8988T (cell line): ENCODE measurements at places on chromosomes 5 and 9.

DNA sequence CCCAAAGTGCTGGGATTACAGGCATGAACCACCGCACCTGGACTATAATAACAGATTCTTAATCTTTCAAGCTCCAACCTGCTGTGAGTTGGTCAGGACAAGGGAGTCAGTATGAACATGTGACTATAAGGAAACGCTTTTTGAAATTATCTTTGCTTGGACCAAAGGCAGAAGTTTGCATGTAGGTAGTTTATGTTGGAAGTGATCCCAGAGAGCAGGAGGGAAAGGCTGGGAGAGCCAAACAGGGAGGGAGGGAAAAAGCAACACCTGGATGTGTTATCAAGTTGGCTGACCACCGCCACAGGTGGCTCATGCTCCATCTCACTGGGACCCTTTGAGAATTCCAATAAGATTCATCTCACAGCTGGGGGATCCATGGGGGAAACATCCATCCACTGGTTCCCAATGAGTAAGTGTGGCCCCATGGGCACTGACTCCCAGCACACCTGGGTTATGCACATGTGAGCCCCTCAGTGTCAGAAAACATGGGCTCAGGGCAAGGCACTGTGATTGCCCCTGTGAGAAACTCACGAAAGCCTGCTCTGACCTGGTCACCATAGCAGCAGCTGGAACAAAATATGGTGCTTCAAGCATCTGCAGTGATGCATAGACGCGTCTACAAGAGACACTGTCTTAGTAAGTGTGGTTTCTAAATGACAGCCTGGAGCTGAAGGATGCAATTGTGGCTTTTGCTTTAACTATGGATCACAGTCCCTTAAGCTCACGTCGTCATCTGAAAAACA, 62.1 kb downstream of the ARSB start:
- no peak for DNase-seq

GRCh38 chr9:128048663-128049062, 18.5 kb downstream of the NAIF1 start:
- no peak for DNase-seq

GRCh38 chr9:107033966-107034365, 171.0 kb downstream of the ZNF462 start:
- no peak for DNase-seq

- no peak for DNase-seq
Observed at GRCh38 chr5:107184066-107184465, 486.7 kb downstream of the EFNA5 start.

DNA sequence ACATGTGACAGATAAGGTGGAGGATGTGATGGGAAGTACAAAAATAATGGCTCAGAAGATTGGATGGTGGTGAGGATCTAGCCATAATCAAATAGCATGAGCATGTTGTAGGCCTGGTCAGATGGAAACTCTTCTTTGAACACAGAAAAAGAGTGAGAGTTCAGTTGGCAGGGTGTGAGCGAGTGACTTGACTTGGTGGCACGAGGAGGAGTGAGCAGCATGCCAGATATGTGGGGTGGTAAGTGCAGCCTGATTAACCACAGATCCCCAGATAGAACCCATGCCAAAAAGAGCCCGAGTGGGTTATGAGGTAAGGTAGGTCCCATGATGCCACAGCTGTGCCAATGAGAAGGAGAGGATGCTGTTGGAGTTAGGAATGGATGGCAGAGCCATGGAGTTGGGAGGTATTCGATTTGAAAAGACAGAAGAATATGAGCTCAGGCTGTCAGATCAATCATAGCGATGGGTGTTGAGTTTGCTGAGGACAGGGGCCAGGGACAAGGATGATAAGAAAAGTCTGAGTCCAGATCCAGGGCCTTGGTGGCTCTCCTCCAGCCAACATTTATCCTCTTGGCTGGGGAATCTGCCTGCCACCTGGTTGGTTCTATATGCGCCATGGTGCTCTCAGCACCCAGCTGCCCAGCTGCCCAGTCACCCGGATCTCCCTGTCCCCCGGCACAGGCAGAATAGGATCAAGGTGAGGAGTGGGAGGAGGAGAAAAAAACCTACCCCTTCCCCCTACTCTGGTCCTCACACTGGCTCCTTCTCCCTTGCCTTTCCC, 16.5 kb downstream of the GARNL3 start:
- DNase-seq, result no peak

- no peak for DNase-seq
Observed at GRCh38 chr5:121378046-121378445, 473.6 kb upstream of the FTMT start.

GRCh38 chr5:174188295-174188694, 142.8 kb downstream of the NSG2 start:
- DNase-seq, result no peak

DNA sequence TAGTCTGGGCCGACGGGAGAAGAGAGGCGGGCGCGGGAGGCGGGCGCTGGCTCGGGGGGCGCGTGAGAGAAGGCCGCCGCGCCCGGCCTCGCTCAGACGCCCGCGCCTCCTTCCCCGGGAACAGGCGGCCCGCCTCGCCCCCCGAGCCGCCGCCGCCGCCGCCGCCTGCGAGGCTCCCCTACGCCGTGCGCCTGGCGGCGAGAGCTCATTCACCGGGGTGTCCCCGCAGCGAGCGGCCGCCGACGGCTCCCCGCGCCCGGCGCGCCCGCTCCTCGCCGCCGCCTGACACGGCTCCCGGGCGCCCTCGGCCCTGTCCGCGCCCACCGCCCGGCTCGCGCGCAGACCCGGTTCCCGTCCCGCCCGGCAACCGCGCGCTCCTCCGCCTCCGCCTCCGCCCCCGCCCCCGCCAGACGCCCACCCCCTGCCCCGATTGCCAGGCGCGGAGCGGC, at the start of gene GNAQ:
GNAQ (minus strand) TSS at position 368 of the 449 bp plus-strand sequence. CDS start 576 bp downstream, outside the sequence.
- peak; percentile 32 for DNase-seq

- no peak for DNase-seq
Observed at GRCh38 chr9:3434594-3434993, 91.2 kb downstream of the RFX3 start.

GRCh38 chr9:16521868-16522411, 348.5 kb downstream of the BNC2 start:
- no peak for DNase-seq

DNA sequence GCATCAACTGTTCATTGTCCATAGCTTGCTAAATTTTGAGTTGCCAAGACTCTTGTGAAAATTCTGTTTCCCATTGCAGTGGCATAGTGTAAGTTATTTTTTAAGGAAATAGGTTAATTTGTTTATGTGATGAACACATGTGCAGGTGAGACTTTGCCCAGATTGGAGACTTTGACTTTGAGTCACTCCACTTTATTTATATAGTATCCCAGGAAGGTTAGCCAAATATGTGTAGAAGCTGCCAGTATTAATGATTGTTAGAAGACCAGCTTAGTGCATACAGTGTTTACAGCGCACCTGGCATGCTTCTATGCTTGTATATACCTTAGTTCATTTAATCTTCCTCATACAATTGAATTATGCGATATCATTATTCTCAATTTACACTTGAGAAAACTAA, 51.0 kb downstream of the MTAP start:
- no peak for DNase-seq

DNA sequence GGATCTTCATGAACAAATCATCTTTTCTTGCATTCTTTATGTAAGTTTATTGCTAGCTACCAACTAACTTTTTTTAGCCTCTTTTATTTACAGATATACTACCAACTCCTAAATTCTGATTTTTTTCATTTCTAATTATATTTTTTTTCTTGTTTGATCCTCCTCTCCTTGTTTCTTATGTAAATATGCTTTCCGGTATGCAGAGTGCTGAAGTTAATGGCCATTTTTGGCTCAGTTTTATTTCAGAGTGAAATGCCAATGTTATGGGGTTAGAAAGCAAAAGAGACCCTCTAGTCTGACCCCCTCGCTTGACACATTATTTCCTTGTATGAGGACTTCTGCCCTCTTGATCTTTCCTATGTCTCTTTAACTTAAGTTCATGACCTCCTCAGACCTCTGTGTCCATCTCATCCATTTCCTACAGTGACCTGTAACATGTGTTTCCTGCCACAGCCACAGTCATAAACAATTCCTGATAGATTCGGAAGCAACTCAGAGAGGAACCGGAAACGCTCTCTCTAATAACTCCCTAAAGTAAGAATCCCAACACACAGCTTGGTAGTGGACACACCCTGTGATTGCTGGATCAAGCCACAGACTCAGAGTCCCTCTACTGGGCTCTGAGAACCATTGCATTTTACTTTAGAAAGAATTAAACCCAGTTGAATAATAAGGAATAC, 42.9 kb upstream of the AFAP1L1 start:
- DNase-seq, result peak; percentile 46

GRCh38 chr9:128409978-128410377, 10.7 kb upstream of the CERCAM start:
- peak; percentile 75 for DNase-seq

GRCh38 chr9:107793541-107793940, 304.0 kb upstream of the KLF4 start:
- no peak for DNase-seq

DNA sequence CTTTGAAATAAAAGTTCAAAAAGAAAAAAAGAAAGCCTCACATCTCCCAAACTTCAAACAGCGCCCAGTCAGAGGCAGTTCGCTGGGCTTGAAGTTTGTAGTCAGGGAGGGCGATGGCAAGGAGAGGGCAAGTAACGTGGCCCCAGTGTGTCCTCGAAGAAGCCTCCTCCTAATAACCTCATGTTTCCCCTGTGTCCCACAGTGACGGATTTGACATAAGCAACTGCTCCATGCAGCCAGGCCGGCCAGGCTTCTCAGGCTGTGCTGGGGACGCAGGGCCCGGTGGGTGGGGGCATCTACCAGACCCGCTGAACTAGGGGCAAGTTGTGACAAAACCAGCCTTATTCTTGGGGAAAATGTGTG, 172.2 kb downstream of the ERCC6L2 start:
- no peak for DNase-seq

- no peak for DNase-seq
Observed at GRCh38 chr9:122394265-122395125, 23.7 kb downstream of the PTGS1 start.

GRCh38 chr9:36154331-36154952, 14.7 kb upstream of the CCIN start:
- DNase-seq, result no peak

- DNase-seq, result no peak
Observed at GRCh38 chr9:93051680-93052089, 6.8 kb upstream of the SUSD3 start.

DNA sequence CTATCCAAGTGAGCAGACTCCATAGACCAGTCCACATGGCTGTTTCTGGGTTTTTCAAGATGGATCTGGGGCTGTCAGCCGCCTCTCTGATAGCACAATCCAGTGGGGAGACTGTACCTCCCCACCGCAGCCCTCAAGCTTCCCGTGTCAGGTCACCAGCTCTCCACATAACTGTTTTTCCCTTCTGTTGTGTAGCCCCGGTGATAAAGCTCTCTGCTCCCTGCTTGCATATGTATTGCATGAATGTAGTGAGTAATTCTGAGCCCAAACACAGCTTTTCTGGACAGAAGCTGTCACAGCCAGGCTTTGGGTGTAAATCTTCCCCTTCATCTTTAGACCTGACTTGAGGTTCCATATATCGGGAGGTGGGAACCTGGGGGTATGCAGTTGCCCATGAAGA, 23.1 kb upstream of the CFAP157 start:
- no peak for DNase-seq

- no peak for DNase-seq
Observed at GRCh38 chr5:59449905-59450644, 443.5 kb downstream of the PDE4D start.

GRCh38 chr9:133347515-133347984, 381 bp downstream of the MED22 start:
- peak; percentile 78 for DNase-seq

GRCh38 chr5:140321796-140322195, 18.9 kb upstream of the PFDN1 start:
- DNase-seq, result no peak

- no peak for DNase-seq
Observed at GRCh38 chr9:71058660-71059059, 62.8 kb downstream of the TRPM3 start.

- no peak for DNase-seq
Observed at GRCh38 chr9:89598926-89599325, 5.9 kb upstream of the GADD45G start.

DNA sequence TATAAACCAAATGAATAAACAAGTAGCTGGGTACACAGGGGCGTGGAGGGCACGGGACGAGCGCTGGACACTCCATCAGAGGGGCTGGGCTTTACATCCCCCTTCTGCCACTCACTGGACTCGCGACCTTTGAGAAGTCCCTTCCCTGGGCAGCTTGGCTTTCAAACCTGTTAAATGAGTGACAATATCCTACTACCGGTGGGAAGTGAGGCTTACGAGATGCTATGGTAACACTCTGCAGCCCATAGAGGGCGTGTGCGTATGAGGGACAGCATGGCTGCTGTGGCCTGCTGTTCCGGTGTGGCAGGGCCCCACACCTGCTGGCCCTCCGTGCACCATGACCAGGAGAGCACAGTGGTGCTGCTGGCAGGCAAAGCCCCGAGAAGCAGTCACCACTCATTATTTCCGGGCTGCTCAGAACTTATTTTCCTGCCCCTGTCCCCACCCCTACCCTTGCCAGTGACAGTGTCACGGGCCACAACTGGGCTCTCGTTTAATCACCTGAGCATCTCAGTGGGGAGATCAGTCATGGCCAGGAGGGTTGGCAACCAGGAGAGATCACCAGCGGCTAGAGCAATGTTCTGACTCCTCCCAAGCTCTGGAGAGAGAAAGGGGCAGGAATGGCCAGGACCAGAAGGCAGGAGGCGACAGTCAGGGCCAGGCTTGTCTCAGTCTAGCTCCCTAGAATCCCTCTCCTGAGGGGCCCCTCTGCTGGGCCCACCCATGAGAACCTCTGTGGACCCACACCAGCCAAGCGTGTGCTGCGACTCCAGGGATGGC, 10.5 kb downstream of the CLTB start:
- DNase-seq, result no peak

- DNase-seq, result no peak
Observed at GRCh38 chr5:3598769-3599211, 3.2 kb downstream of the IRX1 start.

DNA sequence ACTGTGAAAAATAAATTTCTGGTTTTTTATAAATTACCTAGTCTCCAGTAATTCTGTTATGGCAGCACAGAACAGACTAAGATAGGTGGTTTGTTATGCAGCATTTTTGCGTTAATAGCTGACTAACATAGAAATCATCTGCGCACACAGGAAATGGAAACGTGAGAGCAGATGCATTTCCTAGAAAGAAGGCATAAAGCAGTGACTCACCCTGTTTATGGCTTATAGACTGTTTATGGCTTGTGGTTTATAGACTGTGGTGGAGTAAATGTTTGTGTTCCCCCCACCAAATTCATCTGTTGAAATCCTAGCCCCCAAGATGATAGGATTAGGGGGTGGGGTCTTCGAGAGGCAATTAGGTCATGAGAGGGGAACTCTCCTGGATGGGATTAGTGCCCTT, 18.3 kb upstream of the OSMR start:
- no peak for DNase-seq

DNA sequence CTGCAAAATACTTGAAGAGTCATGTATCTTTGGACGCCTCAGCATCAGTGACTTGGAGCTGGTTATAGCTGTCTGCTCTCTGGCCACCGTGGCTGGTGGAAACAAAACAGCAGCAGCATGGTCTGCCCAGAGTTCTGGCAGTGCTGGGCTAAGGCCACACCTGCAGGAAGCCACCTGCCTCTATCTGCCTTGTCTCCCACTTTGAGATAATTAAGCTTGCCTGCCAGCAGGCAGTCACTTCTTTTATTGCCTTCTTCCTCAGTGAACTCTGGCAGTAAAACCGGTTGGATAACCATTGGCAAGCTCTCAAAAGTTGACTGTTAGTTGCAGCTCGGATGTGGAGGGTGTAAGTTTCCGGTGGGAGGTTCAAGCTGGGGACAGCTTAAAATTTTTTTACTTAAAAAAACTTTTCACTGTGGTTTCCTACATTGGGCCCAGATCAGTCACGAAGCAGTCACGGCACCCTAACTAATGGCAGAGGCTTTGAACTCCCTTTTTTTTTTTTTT, 4.9 kb downstream of the SMIM3 start:
- DNase-seq, result no peak

GRCh38 chr5:170211575-170212334, 21.0 kb upstream of the C5orf58 start:
- DNase-seq, result no peak
